Right ventricle myocardium superior (tissue), 1 donor: ENCODE measurements at places on chromosomes 2 and 18. TPM values are rescaled to one million over a fixed set of nuclear protein-coding genes. Genes with fewer than 3 reads are reported as not detected.

DNA sequence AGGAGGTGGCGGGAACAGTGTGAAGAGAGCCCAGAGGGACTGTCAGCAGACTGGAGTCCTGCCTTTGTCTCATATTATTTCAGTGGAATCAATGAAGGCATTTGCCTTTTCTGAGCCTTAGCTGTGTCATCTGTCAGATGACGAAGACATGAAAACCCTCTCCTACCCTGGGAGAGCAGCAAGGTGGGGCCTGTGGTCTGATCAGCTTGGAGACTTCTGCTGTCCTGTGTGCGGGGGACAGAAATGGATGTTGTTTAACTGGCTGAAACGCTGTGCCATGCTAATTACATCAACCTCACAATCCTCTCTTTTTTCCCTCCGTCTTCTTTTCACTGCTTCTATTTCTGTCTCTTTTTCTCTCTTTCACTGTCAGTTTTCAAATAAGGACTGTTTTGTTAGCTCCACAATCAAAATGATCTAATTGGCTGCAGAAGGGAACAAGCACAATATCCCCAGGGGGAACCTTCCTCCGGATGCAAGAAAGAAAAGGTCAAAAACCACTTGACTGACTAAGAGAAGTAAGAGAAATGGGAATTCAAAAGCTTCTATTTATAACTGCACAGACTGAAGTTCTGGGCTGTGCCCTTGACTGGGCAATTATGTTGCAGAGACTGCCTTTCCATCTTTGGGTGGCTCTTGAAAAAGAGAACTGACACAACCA is 340.1 kb downstream of the CLIP4 start:
- DNase-seq = no peak

ELOA2 gene
- not detected for total RNA-seq

GRCh38 chr18:72940986-72941385 is 73.2 kb upstream of the NETO1 start:
- DNase-seq = no peak

DNA sequence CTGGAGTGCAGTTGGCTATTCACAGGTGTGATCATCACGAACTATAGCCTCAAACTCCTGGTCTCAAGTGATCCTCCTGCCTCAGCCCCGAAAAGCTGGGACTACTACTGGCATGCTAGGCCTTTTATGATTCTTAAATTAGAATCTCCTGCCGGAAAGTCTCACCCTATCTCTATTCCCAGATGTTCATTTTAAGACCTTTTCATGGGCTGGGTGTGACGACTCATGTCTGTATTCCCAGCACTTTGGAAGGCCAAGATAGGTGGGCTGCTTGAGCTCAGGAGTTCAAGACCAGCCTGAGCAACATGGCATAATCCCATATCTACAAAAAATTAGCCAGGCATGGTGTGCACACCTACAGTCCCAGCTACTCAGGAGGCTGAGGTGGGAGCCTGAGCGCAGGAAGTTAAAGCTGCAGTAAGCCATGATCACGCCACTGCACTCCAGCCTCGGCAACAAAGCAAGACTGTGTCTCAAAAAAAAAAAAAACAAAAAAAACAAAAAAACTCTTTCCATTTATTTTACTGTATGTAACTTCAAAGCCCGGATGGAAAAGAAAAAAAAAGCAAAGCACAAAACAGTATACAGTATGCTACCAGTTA is 8.1 kb downstream of the PPP4R3B start:
- DNase-seq = no peak

CCDC68 gene
- 3.7 TPM for total RNA-seq
